ENCODE measurements at places on chromosomes 2 and 18.
A peak's percentile ranks its signal among the peaks of the same experiment; 100 is the strongest.

DNA sequence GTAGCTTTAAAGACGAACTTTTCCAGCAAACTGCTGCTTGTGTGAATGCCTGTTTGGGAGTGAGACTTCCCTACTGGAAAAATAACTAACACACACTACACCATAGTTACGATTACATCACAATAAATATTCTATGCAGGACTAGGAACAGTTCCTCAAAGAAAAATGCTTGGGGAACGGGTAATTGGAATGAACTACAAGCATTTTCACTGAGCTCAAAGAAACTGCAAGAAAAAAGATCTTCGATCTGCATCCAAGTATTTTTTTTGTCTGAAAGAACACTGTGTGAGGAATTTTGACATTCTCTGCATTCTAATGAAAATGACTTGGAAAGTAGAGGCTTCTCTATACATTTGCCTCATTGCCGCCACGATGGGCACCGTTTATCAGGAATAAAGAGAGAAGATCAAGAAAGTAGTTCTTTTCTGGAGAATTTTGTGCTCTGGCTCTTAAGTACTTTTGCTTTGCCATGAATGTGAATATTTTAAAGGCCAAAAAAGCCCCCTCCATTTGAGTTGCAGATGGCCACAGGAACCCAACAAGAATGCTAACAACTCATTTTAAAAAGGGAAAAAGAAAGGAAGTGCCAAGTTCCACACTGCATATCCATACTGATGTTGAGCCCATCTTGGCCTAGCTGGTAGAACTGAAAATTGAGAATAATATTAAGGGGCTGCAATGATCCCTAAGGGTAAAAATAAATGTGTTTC lies 13.6 kb downstream of the LYPD1 start:
- no peak for DNase-seq

DNA sequence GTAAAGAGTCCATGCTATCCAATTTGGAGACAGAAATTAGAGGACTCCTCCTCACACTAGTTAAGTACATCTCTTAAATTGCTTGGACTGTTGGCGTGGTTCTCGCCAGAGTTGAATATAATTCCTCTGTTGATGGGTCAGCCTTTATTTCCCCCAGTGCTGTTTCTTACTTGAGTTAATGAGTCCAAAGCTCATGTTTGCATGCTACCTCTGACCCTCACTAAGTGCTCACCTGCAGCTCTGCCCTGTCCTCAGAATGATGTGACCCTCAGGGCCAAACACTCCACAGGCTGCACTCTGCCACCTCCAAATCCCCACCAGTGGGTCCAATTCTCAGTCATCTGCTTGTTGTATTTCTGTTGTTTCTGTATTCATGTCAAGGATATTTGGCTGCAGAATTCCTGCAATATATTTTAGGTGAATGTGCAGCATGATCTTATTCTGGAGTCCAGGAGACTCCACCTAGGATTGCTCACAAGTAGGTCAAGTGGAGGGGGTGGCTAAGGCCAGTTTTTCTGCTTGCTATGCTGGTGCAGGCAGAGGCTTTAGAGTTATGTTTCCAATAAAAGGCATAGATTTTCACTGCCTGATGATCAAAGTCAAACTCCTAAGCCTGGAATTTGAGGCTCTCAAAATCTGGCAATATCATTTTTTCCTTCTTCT lies 37.8 kb downstream of the RDH14 start:
- DNase-seq: no peak

DNA sequence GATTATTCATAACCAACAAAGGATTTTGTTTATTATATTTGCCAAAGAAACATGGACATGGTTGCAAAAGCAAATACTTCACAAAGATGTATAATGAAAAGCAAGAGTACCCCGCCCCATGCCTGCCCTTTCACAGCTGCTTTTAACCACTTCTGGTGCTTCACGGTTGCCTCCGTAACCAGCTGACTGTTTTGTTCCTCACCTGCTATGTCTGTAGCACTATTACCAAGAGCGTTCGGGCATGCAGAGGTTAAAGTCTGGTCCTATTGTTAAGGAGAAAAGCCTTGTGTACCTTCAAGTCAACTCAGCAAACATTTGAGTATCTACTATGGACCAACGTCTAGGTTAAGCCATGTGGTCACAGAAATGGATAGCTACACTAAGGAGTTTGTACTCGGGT lies 115.2 kb upstream of the FOSL2 start:
- peak; percentile 54 for DNase-seq

DNA sequence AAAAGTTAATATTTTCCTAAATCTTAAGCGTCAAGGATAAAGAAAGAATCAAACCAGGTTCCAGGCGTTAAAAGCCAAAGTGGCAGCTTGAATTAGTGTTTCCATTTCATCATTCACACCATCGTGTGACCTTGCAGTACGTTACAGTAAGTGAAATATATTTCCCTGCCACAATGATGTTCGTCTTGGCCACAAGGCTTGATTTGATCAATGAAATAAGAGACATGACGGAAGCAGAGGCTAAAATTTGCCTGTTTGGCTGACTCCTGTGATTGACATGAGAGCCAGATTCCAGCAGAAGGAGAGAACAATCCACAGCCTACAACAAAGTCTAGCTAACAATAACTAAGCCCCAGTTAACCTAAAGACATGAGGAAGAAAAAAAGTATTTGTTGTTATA lies 62.0 kb downstream of the ASXL2 start:
- no peak for DNase-seq

Data from NCI-H1092 treated with DMSO at 0.1 percent for 48 hours (cell line).